HAP-1 (cell line): ENCODE measurements at places on chromosomes 2 and 18.

DNA sequence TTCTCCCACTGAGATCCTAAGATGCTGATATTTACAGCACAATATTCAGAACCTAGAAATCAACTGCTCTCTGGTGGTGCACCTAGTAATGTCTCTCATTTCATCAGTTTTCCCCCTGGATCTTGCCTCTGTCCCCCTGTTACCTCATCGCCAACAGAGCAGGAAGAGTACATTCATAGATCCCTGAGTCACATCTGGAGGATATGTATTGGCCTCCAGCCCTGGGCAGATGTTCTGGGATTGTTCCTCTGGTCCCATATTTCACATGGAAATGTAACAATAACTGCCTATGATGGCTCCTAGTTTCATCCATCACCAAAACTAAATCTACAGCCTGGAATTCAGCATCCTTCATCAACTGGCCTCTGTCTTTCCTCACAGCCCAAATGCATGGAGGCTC is 278.8 kb upstream of the SLC14A2 start:
- DNase-seq = no peak

DNA sequence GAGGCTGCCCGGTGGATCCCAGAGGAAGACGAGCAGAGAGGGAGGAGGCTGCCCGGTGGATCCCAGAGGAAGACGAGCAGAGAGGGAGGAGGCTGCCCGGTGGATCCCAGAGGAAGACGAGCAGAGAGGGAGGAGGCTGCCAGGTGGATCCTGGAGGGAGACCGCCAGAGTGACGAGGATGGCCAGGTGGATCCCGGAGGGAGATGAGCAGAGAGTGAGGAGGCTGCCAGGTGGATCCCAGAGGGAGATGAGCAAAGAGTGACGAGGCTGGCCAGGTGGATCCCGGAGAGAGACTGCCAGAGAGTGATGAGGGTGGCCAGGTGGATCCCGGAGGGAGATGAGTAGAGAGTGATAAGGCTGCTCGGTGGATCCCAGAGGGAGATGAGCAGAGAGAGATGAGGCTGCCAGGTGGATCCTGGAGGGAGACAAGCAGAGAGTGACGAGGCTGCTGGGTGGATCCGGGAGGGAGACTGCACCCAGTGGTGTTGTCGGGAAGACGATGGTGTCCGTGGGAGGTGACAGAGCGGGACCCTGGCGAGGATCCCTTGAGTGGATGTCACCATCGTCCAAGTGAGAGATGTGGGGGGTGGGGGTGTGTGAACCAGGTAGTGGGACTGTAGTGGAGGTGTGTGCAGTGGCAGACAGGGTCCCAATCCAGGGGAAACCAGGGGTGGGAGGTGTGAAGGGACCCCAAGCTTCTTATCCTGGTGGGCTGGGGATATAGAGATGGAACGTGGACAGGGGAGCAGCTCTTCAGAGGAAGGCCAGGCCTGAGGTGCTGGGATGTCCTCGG is 22.3 kb downstream of the DCDC2C start:
- DNase-seq = no peak

- no peak for DNase-seq
Observed at GRCh38 chr2:171564463-171564862, 42.2 kb downstream of the CYBRD1 start.

DNA sequence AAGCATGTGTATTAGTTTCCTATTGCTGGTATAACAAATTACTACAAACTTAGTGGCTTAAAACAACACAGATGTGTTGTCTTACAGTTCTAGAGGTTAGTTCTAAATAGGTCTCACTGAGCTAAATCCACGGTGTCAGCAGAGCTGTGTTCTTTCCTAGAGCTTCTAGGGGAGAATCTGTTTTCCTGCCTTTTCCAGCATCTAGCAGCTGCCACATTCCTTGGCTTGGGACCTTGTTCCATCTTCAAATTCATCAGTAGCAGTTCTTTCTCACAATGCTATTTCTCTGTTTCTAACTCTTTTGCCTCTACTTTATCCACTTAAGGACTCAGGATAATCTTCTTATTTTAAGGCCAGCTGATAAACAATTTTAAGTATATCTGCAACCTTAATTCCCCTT is 32.2 kb upstream of the CREB1 start:
- DNase-seq = no peak

DNA sequence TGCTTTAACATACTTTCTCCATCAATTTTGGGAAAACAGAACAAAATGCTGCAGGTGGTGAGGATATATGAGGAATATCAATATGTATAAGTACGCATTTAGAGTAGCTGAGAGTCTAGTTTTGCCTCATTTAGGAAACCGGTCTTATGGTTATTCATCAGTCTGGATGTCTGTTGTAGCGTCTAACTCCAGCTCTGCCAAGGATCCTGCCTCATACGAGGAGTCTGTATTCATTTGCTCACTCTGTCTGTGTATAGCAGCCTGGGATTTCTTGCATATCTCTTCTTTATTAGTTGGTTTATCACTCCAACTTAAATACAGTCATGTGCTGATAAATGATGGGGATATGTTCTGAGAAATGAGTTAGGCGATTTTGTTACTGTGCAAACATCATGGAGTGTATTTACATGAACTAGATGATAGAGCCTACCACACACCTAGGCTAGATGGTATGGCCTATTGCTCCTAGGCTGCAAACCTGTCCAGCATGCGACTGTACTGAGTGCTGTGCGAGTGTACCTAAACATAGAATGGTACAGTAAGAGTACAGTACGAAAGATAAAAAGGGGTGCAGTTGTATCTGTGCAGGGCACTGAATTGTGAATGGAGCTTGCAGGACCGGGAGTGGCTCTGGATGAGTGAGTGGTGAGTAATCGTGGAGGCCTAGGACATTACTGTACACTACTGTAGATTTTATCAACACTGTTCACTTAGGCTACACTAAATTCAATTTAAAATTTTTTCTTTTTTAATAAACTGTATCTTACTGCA is 148.1 kb downstream of the ZNF407 start:
- DNase-seq = no peak
